CD4-positive, alpha-beta T cell treated with Interleukin-6 at 100 ng/mL for 8 hours (primary cell): ENCODE measurements at places on chromosomes 1 and 21.

DNA sequence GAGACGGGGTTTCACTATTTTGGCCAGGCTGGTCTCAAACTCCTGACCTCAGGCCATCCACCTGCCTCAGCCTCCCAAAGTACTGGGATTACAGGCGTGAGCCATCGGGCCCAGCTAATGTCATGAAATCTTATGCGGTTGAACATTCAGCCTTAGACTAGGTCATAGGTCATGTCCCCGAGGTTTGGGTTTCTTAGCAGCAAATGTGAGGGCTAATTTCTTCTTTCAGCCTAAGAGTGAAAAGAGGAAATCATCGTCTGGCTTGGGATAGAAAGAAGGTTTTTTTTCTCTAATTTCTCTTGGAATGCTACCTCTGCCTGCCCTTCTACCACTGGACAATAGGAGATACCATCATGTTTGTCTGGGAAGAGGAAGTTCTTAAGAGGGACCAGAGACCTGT, 18.0 kb upstream of the PIK3CD start:
- DNase-seq = no peak

DNA sequence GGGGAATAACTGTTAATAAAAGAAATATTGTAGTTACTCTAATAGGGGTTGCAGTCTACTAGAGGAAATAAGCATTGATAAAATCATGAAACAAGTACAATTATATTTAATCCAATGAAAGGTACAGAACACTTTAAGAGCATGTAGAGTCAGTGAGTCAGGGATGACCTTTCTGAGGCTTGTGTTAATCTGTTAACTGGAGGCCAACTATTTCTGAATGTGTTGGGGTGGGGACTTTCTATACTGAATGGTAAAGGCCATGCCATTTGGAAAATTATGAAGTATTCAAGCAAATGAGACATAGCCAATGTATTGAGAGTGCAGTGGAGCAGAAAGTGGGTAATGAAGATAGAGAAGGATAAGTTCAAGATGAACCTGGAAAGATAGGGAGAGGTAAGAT, 646.2 kb downstream of the ADGRL2 start:
- no peak for DNase-seq

DNA sequence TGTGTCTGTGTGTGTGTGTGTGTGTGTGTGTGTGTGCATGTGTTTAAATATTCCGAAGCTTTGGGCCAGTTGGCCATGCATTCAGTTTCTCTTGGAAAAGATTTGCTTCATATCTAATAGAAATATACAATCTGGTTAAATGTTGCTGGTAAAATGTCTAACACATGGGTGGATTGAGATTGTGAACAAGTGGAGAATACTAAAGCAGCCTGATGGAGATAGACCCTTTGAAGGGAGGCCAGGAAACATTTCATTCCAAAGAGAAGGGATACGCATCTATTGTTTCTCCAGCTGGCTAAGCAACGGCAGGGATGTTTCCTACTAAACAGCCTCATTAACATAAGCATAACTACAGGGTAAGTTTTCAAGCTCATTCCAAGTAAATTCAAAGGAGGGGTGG, 257.5 kb upstream of the PTBP2 start:
- DNase-seq = no peak

GRCh38 chr1:90593312-90593711, 123.8 kb downstream of the BARHL2 start:
- DNase-seq = no peak

GRCh38 chr1:15662477-15662876, 21.6 kb upstream of the PLEKHM2 start:
- no peak for DNase-seq

GRCh38 chr1:208177656-208178055, 66.5 kb downstream of the PLXNA2 start:
- no peak for DNase-seq

- no peak for DNase-seq
Measured at GRCh38 chr1:190303501-190303900, 174.2 kb downstream of the BRINP3 start.

GRCh38 chr1:164635803-164636731, 77.1 kb downstream of the PBX1 start:
- no peak for DNase-seq

DNA sequence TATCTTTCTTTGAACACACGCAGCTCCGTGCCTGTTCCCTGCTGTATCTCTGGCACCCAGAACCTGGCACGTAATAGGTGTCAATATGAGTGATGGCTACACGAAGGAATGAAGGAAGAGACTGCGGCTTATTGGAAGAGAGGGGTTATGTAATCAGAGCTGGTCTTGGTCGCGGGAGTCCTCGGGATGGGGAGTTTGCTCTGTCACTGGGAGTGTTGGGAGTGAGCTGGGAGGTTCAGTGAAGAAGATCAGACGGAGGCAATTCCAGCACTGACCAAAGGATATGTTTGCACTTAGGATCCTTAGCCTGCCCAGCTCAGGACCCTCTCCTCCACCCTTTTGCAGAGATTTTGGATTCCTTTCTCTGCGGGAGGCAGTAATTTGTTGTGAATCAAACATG, 709.1 kb downstream of the PTPRU start:
- no peak for DNase-seq

GRCh38 chr1:65483993-65484754, 63.7 kb downstream of the LEPR start:
- no peak for DNase-seq

GRCh38 chr21:42593007-42593814, 60.2 kb upstream of the PDE9A start:
- peak; percentile 66 for DNase-seq

DNA sequence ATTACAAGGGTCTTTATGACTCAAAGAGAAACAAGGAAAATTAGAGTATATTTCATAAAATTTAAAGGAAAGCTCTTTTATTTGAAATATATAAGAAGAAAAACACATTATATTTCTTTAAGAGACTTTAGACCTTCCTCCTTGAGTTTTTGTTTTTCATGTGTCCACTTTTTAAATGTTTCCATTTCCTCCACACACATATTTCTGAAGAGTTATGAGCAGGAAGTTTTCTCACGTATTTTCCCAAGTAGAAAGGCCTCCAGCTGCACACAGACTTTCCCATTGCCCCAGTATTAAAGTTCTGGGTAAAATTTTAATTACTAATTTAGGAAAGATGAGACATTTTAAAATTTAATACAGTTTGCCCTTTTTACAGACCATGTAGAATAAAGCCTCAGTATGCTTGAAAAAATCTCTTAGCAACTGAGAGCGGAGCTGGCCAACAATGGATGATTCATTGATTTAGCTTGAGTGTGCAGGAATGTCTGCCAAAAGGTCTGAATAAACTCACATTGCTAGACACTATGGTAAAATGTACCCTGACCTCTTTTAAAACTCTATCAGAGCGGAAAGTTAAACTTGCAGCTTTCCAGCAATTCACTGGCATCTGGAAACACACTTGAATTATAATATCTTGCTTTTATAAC, 57.9 kb downstream of the DDAH1 start:
- DNase-seq = no peak

DNA sequence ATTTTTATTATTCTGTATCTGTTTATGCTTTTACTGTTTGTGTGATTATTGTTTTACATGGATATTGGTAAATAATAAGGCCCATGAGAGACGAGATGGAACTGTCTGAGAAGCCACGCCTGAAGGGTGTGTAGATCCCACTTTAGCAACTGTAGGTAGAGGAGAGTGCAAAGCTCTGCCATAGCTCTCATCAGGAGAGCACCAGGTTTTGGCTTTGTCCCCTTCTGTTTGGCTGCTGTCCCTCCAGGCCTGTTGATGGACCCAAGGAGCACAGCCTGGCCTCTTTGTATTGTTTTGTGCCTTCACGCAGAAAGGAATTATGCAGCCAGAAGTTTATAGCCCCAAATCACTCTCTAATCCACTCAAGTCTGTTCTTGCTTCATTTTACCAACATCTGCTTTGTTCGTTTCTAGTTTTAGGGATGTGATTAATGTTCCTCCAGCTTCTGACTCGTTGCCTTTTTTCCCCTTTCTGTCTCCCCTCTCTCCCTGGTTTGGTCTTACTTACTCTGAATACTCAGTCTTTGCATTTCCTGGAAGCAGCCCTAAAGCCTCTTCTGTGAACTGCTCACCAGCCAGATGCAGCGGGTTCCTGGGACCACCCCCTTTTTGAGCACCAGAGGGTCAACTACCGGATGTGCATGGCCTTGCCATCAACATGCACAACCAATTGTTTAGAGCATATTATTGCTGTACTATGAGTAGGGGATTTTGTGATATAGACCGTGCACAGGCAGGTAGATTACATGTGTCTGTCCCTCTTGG, 127.3 kb downstream of the HHAT start:
- no peak for DNase-seq

DNA sequence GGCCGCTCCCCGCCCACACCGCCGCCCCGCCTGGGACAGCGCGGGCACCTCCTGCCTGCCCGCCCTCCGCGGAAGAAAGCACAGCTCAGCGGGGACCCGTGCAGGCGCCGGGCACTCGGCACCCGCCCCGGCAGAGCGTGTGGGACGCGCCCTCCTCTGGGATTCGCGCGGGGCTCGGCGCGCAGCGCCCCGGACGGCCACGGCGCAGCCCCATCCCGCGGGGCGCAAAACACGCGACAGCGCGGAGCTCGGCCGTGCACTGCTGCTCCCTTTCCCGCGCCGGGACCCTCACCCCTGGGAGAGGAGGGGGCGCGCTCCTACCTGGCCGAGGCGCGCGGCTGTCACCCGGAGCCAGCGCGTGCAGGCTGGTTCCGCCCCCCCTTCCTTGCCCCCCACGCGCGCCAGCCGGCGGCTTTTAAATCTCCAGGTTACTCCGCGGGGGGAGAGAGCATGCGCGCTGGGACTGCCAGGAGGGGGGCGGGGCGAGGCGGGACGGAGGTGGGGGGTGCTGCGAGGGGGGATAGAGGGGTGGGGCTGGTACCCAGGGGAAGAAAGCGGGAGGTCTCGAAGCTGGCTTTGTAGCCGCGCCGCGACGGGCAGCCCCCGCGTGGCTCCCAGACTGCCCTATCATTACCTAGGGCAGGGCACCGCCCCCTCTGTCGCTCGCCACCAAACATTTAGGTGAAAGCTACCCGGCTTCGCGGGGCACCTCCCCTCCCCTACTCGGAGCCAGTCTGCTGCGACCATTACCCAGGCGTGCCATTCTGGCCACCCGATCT, at the start of gene SLC45A3:
Gene SLC45A3, minus strand, starts transcription at position 437 of the 779 bp plus-strand sequence. CDS start 15,853 bp downstream, outside the sequence.
- no peak for DNase-seq

DNA sequence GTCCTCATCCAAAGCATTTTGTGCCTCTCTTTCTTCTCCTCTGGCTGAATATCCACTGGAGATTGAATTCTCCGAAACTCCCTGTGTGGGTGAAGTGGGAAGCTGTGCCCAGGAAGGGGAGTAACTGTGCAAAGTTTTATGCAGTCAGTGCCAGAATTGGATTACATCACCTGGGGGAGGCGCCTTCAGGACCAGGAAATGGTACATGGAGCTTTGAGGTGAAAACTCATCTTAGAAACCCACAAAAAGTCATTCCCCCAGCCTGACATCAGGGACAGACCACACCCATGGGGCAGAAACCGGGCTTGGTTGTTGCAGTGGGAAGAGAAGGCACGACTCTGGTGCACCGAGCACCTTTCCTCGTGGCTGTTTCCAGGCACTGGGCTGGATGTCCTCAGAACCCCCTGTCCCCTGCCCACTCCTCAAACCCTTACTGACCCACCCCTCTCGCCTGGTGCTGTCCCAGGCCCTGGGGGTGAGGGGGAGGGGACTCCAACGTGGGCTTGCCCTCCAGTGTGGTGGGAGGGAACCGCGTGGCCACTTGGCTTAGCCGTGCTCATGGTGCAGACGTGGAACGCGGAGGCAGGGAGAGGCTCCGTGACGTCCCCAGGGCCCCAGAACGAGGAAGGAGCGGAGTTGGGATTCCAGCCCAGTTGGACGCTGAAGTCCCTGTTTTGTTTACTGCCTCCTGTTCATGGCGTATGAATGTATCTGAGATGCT, 15.7 kb downstream of the TFF3 start:
- no peak for DNase-seq

- DNase-seq = no peak
Measured at GRCh38 chr1:100536031-100536430, 1.9 kb upstream of the GPR88 start.

DNA sequence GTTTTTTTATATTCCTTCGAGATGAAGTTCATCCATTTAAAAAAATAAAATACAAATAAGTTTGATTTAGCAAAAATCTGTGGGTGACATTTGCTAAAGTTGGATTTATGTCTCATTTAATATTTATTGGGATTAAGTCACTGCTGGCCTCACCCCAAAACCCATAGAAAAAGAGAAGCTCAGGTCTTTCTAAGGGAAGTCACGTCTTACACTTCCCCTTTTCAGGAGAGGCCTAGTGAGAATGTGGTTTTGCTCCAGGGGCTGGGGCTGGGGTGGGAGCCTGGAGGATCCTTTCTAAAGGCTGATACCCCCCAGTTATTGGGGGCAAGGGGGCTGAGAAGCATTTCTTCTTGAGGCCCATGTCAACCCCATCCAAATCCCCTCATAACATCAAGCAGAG, 300.3 kb downstream of the DSCAM start:
- no peak for DNase-seq

DNA sequence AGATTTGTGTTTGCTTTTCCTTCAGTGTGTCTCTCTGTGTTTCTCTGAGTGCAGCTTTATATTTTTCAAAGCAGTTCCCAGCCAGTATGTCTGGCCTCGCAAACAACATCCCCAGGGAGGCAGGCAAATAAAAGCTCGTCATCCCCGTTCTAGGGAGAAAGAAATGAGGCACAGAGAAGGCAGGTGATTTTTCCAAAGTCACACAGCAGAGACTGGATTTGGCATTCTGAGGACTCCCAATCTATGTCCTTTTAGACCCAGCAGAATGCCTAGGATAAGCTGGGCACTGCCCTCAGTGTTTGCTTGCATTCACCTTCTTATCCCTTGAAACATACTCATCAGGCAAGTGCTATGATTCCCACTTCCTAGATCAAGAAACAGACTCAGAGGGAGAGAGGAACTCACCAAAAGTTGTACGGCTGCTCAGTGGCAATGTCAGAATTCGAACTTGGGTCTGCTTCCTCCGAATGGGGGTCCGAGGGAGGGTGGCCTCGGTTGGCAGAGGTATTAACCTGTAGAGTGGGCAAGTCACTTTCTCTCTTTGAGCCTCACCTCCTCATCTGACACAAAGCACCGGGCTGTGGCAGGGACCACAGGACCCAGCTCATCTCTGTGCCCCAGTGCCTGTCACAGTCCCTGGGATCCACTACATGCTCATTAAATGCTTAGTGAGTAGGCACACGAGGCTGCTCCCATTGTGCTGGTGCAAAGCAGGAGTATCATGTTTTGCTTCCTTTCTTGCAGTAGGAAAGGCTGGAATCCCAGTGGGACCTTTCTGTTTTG, 4.2 kb downstream of the RAP1GAP start:
- DNase-seq = no peak
